ENCODE measurements at places on chromosomes 4 and X.

- DNase-seq = peak; percentile 96
Measured at GRCh38 chr4:81069706-81070331, 39.3 kb downstream of the BMP3 start.

DNA sequence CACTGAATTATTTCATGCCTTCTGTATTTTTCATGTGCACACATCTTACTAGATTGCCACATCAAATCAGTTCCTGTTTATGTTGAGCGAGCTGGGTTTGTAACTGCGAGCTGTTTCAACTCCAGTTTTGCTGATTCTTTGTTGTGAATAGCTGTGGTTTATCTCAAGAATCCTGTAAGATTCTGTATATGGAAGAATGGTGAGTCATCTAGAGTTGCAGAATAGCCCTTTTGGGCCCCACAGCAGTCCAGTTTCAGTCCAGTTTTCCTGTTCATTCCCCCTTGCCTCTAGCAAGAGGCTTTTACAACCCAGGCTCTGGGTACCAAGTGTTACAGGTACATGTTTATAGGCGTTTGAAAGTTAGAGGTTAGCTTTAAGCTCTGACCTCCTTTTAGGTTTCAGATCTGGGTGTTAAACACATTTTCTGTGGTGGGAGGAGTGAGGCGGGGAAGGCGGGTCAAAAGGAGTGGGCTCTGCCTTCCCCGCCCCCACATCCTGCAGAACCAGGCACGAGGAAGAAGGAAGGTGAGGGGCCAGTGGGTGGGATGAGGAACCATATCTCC lies 32.7 kb downstream of the TBC1D14 start:
- DNase-seq = peak; percentile 18

- DNase-seq = no peak
Measured at GRCh38 chrX:19924285-19924684, 36.9 kb upstream of the SH3KBP1 start.

DNA sequence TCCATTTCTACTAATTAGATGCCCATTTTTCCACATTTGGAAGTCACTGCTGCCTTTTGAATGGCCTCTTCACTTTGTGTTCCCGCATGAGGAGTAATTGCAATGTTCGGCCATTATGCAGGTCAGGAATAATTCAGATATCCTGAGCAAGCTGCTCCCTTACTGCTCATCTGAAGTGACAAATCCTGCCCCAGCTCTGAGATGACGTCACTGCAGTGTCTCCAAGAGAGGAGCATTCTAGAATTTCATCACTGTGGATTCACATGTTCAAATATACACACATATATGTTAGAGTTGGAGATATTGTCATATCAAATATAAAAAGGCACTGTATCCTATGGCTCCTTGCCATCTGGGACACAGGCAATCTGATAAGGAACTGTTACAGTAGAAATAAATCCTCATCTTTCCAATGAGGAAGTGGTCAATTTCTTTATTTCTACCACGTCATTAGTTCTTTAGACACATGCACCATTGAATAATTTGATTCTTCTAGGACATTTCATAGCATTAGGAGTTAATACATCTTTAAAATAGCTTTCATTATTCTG lies 706.9 kb upstream of the TENM3 start:
- DNase-seq = no peak

DNA sequence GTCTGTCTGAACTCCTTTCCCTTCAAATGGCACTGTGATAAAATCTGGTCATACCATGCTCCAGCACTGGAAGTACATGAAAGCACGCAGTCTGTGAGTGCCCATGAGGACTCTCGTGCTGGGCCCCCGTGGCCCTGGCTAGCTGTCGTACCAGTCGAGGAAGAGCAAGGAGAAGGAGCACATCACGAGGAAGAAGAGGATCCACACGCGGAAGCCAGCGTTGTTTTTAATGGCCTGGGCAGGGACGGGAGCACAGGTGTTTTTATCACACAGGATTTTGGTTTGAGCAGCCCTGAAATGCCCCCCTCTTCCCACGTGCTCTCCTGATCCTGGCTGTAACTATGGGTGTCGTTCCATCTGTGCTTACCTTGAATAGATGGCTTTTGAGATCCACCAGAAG lies 33.0 kb downstream of the NSG1 start:
- DNase-seq = no peak

DNA sequence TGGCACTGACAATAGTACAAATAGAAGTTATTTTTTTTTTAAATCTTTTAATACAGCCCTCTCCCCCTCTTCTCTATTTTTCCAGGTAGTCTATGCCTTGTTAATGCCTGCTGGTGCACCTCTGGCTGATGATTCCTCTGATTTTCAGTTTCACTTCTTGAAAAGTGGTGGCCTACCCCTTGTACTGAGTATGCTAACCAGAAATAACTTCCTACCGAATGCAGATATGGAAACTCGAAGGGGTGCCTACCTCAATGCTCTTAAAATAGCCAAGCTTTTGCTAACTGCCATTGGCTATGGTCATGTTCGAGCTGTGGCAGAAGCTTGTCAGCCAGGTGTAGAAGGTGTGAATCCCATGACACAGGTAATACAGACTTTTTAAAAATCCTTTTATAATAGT lies 99.1 kb downstream of the USP9X start:
- DNase-seq = no peak

GRCh38 chrX:40389555-40389954 lies 191.2 kb upstream of the ATP6AP2 start:
- no peak for DNase-seq

GRCh38 chr4:106530821-106531220 lies 162.2 kb upstream of the GIMD1 start:
- DNase-seq = peak; percentile 30

DNA sequence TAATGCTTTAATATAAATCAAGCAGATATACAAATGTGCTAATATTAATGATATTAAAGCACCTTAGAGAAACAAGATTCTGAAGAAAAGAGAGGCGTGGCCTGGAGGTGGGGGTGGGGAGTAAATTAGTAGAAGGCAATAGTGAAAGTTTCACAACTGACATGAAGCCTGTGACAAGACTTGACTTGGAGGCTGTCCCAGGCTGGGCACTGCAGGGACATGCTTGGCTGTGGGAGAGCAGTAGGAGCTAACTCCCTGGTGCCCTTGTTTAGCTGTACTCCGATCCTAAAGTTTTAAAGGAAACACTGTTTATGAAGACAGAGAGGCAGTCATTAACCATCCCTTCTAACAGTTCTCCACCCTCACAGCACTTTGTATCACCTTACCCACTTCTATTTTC lies 239.0 kb upstream of the MAB21L2 start:
- no peak for DNase-seq

- no peak for DNase-seq
Measured at GRCh38 chr4:2713337-2713736, 42.8 kb downstream of the TNIP2 start.

GRCh38 chr4:91373546-91373945 lies 930.2 kb upstream of the GRID2 start:
- DNase-seq = no peak

GRCh38 chrX:142998447-142999198 lies 27.1 kb upstream of the SPANXN4 start:
- DNase-seq = no peak

GRCh38 chr4:91113130-91113706 lies 986.0 kb downstream of the CCSER1 start:
- DNase-seq = peak; percentile 30

DNA sequence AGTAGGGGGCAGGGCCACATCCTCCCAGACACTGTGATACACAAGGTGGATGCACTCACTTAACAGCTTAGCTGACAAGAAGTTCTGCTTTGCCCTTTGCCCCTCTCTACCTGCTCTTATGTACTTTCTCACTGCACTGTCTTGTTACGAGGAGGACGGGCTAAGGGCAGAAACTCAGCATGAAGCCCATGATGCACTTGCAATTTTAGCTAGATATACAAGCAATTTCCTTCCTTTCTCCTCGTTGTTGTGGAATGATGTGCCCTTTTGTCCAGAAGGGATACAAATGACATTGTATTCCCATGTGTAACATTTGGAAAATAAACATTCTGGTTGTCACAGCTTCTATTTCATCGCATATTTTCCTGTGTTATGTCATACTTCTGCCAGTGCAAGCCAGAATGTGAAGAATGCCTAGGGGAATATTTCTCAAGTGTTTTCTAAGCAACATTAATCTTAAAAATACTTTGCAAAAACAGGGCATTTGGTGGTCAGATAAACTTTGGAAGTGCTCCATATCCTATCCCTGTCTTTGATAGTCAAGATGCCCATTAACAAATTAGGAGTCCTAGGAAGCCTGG lies 47.2 kb downstream of the MAOA start:
- DNase-seq = no peak

GRCh38 chrX:68440940-68441339 lies 7.6 kb upstream of the OPHN1 start:
- no peak for DNase-seq

DNA sequence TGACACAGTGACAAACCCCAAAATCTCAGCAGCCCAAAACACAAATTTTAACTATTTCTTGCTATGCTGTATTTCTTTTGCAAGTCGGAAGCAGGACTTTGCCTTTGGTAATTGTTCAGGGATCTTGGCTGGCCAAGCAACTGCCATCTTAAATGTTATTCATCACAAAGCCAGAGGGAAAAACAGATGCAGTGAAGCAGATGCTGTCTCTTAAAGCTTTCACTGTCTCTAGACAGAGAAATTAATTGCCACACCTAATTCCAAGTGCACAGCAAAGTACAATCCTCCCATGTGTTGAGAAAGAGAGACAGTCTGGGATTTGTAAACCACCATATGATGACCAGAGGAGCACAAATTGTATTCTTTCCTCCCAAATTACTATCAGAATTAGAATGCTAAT lies 30.0 kb upstream of the GALNT7 start:
- no peak for DNase-seq

GRCh38 chr4:125398263-125399002 lies 83.7 kb downstream of the FAT4 start:
- no peak for DNase-seq

- no peak for DNase-seq
Measured at GRCh38 chr4:76931087-76931486, 18.5 kb upstream of the SEPTIN11 start.

GRCh38 chr4:114310296-114310925 lies 288.2 kb upstream of the UGT8 start:
- no peak for DNase-seq

GRCh38 chr4:156374069-156374468 lies 420.4 kb upstream of the CTSO start:
- DNase-seq = no peak

DNA sequence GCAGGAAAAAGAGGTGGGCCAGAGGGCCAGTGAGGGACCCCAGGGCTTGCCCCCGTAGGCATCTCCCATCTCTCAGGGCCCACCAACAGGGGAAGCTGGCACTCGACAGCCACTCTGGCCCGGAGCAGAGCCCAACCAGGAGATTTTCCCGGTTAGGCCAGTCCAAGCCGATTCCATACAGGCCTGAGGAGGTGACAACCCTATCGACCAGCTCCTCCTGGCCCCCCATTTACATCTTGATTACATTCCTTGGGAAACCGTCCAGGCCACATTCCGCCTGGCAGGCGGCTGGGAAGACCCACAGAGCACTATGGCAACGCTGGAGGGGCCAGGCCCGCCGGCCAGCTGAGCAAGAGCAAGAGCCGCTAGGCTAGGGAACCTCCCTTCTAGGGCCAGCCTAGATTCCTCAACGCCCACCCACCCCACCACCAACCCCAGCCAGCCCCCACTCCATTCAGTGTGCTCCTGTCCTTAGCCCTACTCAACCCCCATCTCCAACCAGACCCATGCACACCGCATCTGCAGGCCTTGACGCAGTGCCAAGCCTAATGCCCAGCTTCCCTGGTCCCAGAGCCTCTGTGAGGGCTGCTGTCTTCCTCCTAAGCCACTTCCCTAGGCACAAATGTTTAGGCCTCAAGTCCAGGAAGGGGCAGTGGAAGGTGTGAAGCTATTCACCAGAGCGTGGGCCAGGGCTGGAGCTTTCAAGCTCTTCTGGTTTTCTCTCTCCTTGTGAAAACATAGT lies 161.2 kb downstream of the EFNB1 start:
- DNase-seq = no peak

DNA sequence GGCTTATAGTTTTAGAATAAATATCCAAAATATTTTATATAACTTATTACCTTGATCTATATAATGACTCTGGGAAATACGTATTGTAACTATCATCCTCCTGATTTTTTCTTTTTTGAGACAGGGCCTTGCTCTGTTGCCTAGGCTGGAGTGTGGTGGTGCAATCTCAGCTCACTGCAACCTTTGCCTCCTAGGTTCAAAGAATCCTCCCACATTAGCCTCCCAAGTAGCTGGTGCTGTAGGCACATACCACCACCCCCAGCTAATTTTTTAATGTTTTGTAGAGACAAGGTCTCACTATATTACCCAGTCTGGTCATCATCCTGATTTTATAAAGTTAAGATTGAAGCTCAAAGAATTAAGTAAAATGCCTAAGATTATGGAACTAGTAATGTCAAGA lies 193.6 kb downstream of the SLC4A4 start:
- DNase-seq = no peak

DNA sequence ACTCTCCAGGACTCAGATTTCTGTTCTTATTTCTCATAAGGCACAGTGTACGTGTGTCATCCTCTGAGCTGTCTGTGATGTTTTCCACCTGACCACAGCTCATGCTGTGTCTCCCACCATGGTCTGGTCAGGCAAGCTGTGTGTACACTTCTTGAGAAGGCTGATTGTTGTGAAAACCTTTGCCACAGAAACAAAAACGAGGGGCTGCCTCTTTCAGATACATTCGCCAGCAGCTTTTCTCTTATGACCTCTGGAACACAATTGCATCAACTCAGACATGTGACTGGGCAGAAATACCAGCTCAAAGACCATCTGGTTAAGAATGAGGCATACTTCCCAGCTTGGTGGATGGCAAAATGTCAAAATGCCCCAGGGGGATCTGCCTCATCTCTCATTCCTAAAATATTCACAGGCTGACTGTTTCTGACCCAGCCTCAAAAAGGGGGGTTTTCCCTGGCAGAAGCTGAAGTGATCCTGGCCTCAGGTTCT lies 46.1 kb downstream of the PGRMC2 start:
- DNase-seq = no peak

DNA sequence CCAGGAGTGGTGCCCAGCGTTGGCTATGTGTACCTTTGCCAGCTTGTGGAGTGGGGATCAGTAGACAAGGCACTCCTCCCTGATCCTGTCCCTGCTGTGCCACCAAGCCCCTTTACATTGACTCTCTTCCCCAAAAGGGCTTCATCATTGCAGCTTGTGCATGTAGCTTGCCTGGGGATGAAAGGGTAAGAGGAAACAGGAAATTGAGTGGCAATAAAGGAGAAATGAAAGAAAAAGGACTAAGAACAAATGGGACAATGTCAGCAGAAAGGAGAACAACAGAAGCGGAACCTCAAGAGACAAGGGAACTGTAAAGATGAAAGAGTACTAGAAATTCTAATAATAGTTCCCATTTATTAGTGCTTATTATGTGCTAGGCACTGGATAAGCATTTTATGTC lies 8.7 kb upstream of the IL13RA1 start:
- DNase-seq = peak; percentile 10

DNA sequence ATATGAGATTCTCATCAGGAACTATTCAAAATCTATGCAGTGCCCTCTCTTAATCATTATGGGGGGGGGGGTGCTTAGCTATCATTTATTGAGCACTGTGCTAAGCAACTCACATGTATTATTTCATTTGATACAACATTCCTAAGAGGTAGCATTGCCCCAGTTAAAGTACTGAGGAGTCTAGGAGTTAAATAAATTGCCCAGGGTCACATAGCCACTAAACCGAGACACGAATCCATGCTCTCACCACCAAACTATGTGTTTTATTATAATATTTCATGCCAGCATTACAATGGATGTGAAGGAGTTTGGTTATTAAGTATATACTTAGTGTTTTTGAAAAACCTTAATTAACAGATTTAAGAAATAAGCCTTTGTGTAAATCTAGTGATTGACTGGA lies 131.4 kb downstream of the CBR4 start:
- no peak for DNase-seq

- DNase-seq = no peak
Measured at GRCh38 chrX:133461231-133461630, 45.9 kb upstream of the GPC4 start.

GRCh38 chrX:47483306-47484268 lies 565 bp upstream of the ZNF41 start:
- DNase-seq = no peak

All from SK-N-MC (cell line).